H1 (cell line): ENCODE measurements at places on chromosomes 2 and 18. TPM values are rescaled to one million over a fixed set of nuclear protein-coding genes. Genes with fewer than 3 reads are reported as not detected.

Gene XDH
- 0.46 and 0.68 TPM in 2 replicates for polyA plus RNA-seq

- H3K4me3 ChIP-seq: no peak overlapping the region
- no peaks in the 10 kb centered on the region for H3K4me1 ChIP-seq
- H3K36me3 ChIP-seq: no peaks in the 10 kb centered on the region
- H3K27me3 ChIP-seq: no peaks in the 10 kb centered on the region
These were observed 32.5 kb upstream of the WIPF1 start for GRCh38 chr2:174630107-174630506.

- H3K36me3 ChIP-seq: no peaks in the 10 kb centered on the region
- peaks cover 87% of the 10 kb centered on the region for H3K27me3 ChIP-seq
- H3K4me1 ChIP-seq: peaks cover 25% of the 10 kb centered on the region
- DNase-seq: no peak
- no peak overlapping the region for H3K27ac ChIP-seq
- H3K4me3 ChIP-seq: peak overlapping the region; percentile 52
These were observed 1.1 kb downstream of the FEV start for GRCh38 chr2:218983934-218984238.

- H3K4me1 ChIP-seq: peaks cover 38% of the 10 kb centered on the region
- no peaks in the 10 kb centered on the region for H3K36me3 ChIP-seq
- no peaks in the 10 kb centered on the region for H3K27me3 ChIP-seq
- DNase-seq: no peak
These were observed 23.6 kb downstream of the TEX44 start for GRCh38 chr2:231616296-231616695.

DNA sequence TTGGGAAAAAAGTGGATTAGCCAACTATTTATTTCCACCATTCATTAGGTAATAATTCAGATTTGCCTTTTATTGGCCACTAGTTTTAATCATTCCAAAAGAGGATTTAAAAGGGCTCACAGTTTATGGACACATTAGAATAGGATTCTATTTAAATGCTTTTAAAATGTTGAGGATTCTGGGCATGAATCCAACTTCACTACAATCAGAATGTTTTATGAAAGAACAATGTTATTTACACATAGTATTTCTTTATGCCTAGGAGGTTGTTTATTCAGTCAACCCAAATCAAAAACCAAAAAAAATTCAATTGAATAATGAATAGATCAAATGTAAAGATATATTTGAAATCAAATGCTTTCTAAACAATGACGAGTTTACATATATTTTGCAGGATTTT is 232.2 kb downstream of the GULP1 start:
- no peaks in the 10 kb centered on the region for H3K27me3 ChIP-seq
- H3K4me1 ChIP-seq: no peaks in the 10 kb centered on the region
- no peak for DNase-seq
